ENCODE measurements at places on chromosomes 5 and 9.

DNA sequence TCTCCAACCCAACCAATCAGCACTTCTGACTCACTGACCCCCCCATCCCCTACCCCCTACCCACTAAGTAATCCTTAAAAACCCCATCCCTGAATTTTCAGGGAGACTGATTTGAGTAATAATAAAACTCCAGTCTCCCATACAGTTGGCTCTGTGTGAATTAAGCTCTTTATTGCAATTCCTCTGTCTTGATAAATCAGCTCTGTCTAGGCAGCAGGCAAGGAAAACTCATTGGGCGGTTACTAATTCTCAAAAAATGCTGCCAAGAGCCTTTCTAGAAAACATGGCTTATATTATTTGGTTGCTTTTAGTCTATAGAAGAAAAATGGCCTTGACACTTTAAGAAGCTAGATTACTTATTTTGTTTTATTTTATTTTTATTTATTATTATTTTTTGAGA is 131.7 kb downstream of the SUSD1 start:
- no peaks in the 10 kb centered on the region for H3K36me3 ChIP-seq
- no peaks in the 10 kb centered on the region for H3K27me3 ChIP-seq
- peaks cover 8% of the 10 kb centered on the region for H3K4me1 ChIP-seq
- no peak overlapping the region for H3K4me3 ChIP-seq
- no peak overlapping the region for H3K27ac ChIP-seq
- no peak for DNase-seq

DNA sequence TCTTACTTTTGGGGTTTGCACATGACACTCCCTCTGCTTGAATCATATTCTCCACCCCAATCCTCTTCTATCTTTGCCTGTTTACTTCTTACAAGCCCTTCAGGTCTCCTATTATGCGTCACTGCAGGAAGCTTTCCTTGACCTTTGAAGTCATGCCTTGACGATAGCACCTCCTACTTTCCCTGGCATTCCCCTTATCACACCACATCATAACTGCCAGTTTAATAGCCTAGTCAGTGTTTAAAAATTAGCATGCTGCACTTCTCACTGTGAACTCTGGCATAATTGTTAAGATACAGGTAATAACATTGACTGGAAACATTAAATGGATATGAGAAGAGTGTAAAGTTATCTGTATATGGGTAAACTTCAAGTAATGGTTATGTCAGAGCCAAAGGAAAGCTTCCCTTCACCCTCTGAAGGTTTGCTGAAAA is 37.1 kb upstream of the CEP120 start:
- peak; percentile 86 for DNase-seq
- no peak overlapping the region for H3K27ac ChIP-seq
- H3K4me3 ChIP-seq: no peak overlapping the region

DNA sequence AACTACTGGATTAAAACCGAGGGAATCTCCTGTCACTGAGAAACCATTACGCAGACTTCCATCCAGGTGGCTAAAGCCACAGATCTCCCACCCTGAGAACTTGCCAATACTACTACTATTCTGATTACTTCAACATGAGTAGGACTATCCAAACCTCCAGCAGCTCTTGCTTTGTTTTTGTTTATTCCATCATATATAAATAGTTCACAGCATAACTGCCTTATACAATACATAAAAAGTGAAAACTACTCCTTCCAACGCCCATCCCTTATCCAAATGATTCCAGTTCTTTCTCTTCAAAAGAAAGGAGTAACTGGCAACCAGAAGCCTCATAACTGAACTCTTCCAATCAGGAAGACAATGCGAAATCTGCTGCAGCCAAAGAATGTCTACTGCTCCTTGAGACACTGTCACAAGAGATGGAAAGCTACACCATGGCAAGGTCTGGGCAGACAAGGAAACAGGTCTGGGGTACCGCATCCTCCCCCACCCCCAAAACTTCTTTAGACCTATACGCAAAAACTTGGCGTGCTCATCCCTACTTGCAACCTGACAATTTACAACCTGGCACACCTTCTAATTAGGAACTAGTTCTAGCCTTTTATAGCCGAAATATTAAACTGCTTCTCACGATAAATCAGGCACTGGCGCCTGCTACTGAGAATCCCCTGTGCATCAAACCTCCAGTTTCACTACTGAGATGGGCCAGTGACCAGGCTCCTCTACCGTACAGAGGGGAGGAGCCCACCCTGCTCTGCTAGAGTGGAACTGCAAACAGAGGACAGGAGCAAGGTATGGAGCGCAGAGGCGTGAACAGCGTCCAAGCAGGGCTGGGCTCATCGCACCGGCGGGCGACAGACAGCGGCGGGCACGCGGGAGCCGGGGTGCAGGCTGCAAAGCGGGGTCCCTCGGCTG is 986 bp downstream of the PLPP1 start:
- peak overlapping the region; percentile 66 for H3K4me3 ChIP-seq
- H3K4me1 ChIP-seq: peaks cover 1% of the 10 kb centered on the region
- no peaks in the 10 kb centered on the region for H3K36me3 ChIP-seq
- peak; percentile 77 for DNase-seq

DNA sequence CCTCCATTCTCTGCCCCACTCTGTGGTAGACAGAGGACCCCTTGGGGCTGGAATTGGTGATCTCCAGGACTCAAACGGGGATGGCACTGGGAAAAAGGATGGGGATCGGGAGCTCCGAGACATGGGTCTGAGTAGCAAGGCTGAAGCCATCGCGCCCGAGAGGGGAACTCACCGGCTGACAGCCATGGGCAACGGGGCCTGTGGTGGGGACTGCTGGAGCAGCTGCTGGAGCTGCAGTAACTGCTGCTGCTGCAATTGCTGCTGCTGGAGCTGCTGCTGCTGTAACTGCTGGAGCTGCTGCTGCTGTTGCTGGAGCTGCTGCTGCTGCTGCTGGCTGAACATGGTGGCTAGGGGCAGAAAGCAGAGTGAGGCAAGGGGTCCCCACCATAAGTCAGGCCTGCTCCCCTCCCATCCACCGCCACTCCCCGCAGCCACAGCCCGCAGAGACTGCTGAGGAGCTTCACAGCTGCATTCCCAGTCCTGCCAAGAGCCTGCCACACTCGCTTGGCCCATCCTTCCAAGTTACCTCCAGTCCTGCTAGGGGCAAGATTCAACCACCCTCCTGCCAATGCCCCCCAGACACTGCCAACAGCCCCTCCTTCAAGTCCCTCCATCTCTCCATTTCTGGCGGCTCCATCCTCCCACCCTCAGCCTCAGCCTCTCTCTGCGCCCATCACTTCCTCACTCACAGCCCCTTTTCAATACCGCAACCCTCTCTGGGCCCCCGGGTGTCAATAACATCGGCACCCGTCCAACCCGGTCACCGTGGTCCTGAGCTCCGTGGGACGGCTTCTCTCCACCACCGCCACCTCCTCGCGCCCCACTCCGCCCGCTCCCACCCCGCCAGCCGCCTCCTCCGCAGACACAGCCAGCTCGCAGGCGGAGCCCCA is 611 bp downstream of the CIZ1 start:
- no peaks in the 10 kb centered on the region for H3K27me3 ChIP-seq
- peak overlapping the region; percentile 67 for H3K4me3 ChIP-seq
- peaks cover 2% of the 10 kb centered on the region for H3K4me1 ChIP-seq
- H3K36me3 ChIP-seq: no peaks in the 10 kb centered on the region
- H3K27ac ChIP-seq: no peak overlapping the region

- H3K4me3 ChIP-seq: no peak overlapping the region
- H3K36me3 ChIP-seq: no peaks in the 10 kb centered on the region
- H3K27me3 ChIP-seq: no peaks in the 10 kb centered on the region
- no peak for DNase-seq
Measured at GRCh38 chr5:88485531-88485930, 216.9 kb upstream of the TMEM161B start.

DNA sequence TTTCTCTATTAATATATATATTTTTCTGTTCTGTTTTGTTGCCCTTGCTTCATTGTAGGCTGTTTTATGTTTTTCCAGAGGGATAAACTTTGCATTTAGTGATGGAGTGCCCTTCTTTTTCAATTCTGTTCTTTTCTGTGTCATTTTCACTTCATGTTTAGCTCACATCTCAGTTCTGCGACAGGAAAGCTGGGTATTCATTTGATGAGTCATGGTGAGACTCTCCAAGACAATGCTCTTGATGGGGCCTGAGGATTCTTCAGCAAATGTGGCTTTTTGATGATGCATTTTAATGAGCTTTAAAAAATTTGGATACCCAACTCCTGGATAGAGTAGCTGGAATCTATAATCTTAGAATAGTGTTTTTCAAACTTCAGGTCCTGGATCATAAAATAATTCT is 56.5 kb upstream of the SPATA31D4 start:
- H3K4me1 ChIP-seq: no peaks in the 10 kb centered on the region
- H3K36me3 ChIP-seq: no peaks in the 10 kb centered on the region
- peak; percentile 56 for DNase-seq
- H3K27ac ChIP-seq: no peak overlapping the region

DNA sequence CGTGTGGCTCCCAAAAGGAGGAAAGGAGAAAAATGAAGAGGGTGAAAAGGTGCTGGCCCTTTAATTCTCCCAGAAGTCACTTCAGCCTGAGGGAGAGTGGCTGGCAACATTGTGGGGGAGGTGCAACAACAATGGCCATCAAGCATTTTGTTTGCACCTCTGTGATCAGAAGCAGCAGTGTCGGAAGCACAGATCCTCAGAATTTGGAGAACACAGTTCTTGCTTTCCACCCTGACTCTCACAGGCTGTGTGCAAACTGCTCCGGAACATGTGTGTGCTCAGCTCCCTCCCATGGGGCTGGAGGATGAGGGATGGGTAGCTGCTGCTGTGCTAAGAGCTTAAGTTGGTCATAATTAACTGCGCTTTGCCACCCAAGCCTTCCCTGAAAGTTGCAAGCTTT is 127.1 kb downstream of the DPYSL3 start:
- H3K4me3 ChIP-seq: no peak overlapping the region
- H3K36me3 ChIP-seq: no peaks in the 10 kb centered on the region
- H3K27me3 ChIP-seq: no peaks in the 10 kb centered on the region
- H3K27ac ChIP-seq: no peak overlapping the region

- no peak for DNase-seq
- H3K27ac ChIP-seq: no peak overlapping the region
- no peaks in the 10 kb centered on the region for H3K27me3 ChIP-seq
Measured at GRCh38 chr9:131457746-131458145, 45.0 kb upstream of the POMT1 start.

- no peaks in the 10 kb centered on the region for H3K36me3 ChIP-seq
- H3K4me3 ChIP-seq: no peak overlapping the region
- no peak overlapping the region for H3K27ac ChIP-seq
- H3K27me3 ChIP-seq: no peaks in the 10 kb centered on the region
- H3K4me1 ChIP-seq: no peaks in the 10 kb centered on the region
Measured at GRCh38 chr5:36841677-36842076, 34.9 kb upstream of the NIPBL start.

- no peak overlapping the region for H3K27ac ChIP-seq
- no peaks in the 10 kb centered on the region for H3K36me3 ChIP-seq
- H3K4me3 ChIP-seq: peak overlapping the region; percentile 82
- peaks cover 6% of the 10 kb centered on the region for H3K4me1 ChIP-seq
Measured at GRCh38 chr5:177427211-177427822, 841 bp downstream of the GRK6 start.

GRCh38 chr9:138014563-138014945 is 137.0 kb downstream of the CACNA1B start:
- H3K4me3 ChIP-seq: no peak overlapping the region
- no peaks in the 10 kb centered on the region for H3K4me1 ChIP-seq
- no peaks in the 10 kb centered on the region for H3K27me3 ChIP-seq
- no peak for DNase-seq
- H3K27ac ChIP-seq: no peak overlapping the region

DNA sequence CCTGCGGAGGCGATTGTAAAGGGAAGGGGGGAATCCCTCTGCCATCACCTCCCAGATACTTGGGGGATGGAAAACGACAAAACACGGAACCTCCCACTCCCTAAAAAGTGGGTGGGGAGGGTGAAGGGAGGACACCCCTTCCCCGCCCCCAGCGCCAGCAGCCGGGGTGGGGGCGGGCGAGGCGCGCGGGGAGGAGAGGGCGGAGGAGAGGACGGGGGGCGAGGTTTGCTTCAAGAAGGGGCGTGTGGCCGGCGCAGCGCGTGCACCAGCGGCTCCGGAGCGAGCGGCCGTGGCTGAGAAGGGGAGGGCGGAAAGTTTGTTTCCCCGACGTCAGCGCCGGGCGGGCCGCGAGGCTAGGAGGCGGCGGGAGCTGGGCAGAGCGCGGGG is at the start of gene PRRX2:
Gene PRRX2, plus strand, starts transcription at position 259 of the 387 bp plus-strand sequence. CDS start 221 bp downstream, outside the sequence.
- H3K4me3 ChIP-seq: no peak within 1 kb of the TSS
- peak; percentile 57 for DNase-seq
- H3K36me3 ChIP-seq: no peaks in the 10 kb centered on the region
- H3K27ac ChIP-seq: no peak within 1 kb of the TSS
- no peaks in the 10 kb centered on the region for H3K27me3 ChIP-seq

DNA sequence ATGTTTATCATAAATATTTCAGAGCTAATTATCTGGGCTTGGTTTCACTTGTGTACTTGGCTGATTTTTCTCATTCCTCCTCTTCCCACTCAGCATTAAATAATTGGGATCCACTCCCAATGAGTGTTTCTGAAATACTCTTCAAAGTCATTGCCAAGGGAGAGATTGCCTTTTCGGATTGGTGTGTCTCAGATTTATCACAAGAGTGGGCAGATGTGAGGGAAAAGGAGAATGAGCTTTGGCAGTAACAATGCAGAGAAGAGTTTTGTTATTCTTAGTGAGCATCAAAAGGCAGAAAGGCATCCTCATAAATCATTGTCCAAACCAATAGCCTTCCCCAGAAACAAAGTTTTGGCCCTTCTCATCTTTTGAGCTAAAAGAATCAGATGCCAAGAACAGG is 79.2 kb downstream of the SEMA5A start:
- H3K27me3 ChIP-seq: no peaks in the 10 kb centered on the region
- no peaks in the 10 kb centered on the region for H3K36me3 ChIP-seq
- no peak for DNase-seq
- H3K27ac ChIP-seq: no peak overlapping the region
- no peak overlapping the region for H3K4me3 ChIP-seq

- no peaks in the 10 kb centered on the region for H3K27me3 ChIP-seq
- no peak overlapping the region for H3K27ac ChIP-seq
- H3K4me3 ChIP-seq: no peak overlapping the region
- H3K4me1 ChIP-seq: no peaks in the 10 kb centered on the region
Measured at GRCh38 chr5:128462330-128462729, 75.7 kb downstream of the FBN2 start.

- H3K4me1 ChIP-seq: no peaks in the 10 kb centered on the region
- no peaks in the 10 kb centered on the region for H3K36me3 ChIP-seq
- no peak overlapping the region for H3K4me3 ChIP-seq
- no peaks in the 10 kb centered on the region for H3K27me3 ChIP-seq
- no peak for DNase-seq
Measured at GRCh38 chr9:134566196-134566847, 75.3 kb upstream of the COL5A1 start.

GRCh38 chr9:90734631-90735030 is 67.0 kb upstream of the SYK start:
- H3K4me3 ChIP-seq: no peak overlapping the region
- no peak for DNase-seq
- no peak overlapping the region for H3K27ac ChIP-seq
- no peaks in the 10 kb centered on the region for H3K27me3 ChIP-seq
- H3K36me3 ChIP-seq: no peaks in the 10 kb centered on the region
- no peaks in the 10 kb centered on the region for H3K4me1 ChIP-seq

DNA sequence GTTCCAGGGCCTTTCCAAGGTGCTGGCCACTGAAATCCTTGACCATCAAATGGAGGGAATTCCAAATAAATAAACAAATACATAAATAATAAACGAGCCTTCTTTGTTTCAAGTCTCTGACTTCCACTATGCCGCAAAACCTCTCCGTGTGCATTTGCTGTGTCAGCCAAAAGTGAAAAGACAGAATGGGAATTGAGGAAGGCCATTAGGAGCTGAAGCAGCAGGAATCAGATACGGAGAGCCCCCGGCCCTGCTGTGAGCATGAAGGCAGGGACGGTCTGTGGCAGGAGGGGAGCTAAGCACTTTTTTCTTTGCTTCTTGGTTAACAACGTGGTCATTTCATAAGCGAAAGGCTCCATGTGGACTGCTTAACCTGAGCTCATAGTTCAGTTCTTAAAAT is 26.1 kb downstream of the PLPPR1 start:
- peak; percentile 28 for DNase-seq
- H3K4me3 ChIP-seq: no peak overlapping the region
- H3K36me3 ChIP-seq: no peaks in the 10 kb centered on the region
- no peak overlapping the region for H3K27ac ChIP-seq
- H3K4me1 ChIP-seq: peaks cover 2% of the 10 kb centered on the region
